ENCODE measurements at places on chromosomes 4 and X.

- no peak overlapping the region for H3K27ac ChIP-seq
- no peaks in the 10 kb centered on the region for H3K27me3 ChIP-seq
- H3K4me1 ChIP-seq = peaks cover 8% of the 10 kb centered on the region
- H3K4me3 ChIP-seq = no peak overlapping the region
- DNase-seq = no peak
Measured at GRCh38 chr4:185119927-185120630, 23.0 kb upstream of the SLC25A4 start.

DNA sequence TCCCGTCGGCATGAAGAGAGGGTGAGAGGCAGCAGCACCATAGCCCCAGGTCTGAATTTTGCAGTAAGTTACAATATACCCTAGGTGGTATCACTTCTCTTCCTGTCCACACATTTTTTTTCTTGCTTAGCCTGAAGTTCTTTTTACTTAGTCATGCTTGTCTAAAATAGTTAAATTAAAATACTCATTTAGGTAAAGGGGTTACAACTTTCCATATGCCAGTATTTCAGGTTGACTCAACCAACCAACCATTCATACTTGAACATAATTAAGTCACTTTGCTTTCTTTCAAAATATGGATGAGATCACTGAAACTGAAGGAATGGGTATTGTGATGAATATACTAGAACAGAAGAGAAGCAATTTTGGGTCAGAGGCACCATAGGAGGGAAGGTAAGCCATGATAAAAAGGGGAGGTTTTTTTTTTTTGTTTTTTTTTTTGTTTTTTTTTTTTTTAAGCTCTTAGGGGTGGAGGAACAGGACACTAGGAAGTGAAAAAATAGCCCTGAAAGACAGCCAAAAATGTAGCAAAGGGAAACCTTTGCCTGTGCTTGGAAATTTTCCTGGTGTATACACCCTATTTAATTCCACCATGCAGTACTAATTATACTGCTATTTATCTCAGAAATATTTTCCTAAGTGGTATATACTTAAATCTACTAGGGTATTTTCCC is 41.8 kb downstream of the RPS6KA3 start:
- no peak for DNase-seq
- H3K36me3 ChIP-seq = no peaks in the 10 kb centered on the region
- H3K27me3 ChIP-seq = no peaks in the 10 kb centered on the region
- peaks cover 5% of the 10 kb centered on the region for H3K4me1 ChIP-seq

- H3K36me3 ChIP-seq = no peaks in the 10 kb centered on the region
- peaks cover 46% of the 10 kb centered on the region for H3K4me1 ChIP-seq
- H3K27ac ChIP-seq = no peak overlapping the region
Measured at GRCh38 chr4:30718021-30718542, 2.1 kb upstream of the PCDH7 start.

GRCh38 chrX:106484233-106484632 is 127.5 kb upstream of the RADX start:
- no peaks in the 10 kb centered on the region for H3K36me3 ChIP-seq
- H3K27ac ChIP-seq = no peak overlapping the region
- no peaks in the 10 kb centered on the region for H3K4me1 ChIP-seq
- no peaks in the 10 kb centered on the region for H3K27me3 ChIP-seq
- H3K4me3 ChIP-seq = no peak overlapping the region
- DNase-seq = no peak

DNA sequence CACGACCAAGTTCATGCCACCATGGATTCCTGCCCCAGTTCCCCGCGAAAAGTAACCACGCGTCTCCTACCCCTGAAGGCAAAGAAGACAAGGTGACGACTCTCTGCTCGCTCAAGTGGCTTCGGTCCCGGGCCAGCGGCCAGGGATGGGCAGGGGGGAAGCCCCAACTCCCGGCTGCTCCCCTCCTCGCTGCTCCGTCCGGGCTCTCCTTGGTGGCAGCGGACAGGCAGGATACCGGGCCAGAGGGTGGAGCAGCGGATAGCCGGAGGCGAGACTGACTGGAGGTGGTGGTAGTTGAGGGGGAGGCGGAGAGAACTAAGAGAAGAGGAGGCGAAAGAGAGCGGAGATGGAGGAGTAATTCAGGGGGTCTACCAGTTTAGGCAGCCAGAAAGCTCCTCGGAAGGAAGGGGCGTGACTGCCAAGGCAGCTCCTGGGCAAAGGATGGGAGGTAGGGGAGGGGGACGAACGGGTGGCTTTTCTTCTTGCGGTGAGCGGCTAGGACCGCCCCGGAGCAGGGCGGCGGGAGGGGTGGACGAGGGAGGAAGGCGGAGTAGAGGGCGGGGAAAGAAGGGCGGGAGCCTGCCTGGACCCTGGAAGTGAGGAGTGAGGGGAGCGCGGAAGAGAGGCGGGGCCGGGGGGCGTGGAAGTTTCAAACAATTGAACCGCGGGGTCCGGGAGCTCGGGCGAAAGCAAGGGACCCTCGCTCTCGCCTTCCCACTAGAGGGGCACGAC is at the start of gene AMOT:
TSS of gene AMOT (minus strand) at position 450 of the 732 bp plus-strand sequence. CDS start 17,705 bp downstream, outside the sequence.
- peak within 1 kb of the TSS; percentile 67 for H3K27ac ChIP-seq
- no peaks in the 10 kb centered on the region for H3K36me3 ChIP-seq
- no peaks in the 10 kb centered on the region for H3K4me1 ChIP-seq
- DNase-seq = peak; percentile 80
- no peaks in the 10 kb centered on the region for H3K27me3 ChIP-seq
- peak within 1 kb of the TSS; percentile 75 for H3K4me3 ChIP-seq

DNA sequence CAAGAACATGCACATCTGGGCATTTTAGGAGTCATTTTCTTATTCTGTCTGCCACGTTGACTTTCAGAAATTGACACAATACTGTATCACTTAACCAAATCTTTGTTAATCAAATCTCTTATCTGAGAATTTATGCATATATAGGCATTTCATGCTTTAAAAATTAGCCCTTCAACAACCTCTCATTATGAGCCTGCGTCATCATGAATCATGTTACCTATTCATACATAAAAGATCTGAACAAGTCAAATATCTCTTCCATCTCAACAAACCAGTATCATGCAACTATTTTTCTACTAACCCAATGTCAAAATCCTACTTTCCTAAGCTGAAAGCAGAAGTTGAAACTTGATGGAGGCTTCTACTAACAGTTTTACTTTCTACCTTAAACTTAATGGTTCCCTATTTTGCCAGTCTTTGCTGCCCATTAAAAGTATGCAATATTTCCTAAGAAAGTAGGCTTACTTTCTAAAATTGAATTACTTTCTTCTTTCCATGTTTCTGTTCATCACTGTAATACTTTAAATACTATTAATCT is 1.8 kb downstream of the ADAM29 start:
- H3K4me3 ChIP-seq = no peak overlapping the region
- no peaks in the 10 kb centered on the region for H3K27me3 ChIP-seq
- H3K4me1 ChIP-seq = no peaks in the 10 kb centered on the region
- no peak overlapping the region for H3K27ac ChIP-seq
- no peaks in the 10 kb centered on the region for H3K36me3 ChIP-seq

DNA sequence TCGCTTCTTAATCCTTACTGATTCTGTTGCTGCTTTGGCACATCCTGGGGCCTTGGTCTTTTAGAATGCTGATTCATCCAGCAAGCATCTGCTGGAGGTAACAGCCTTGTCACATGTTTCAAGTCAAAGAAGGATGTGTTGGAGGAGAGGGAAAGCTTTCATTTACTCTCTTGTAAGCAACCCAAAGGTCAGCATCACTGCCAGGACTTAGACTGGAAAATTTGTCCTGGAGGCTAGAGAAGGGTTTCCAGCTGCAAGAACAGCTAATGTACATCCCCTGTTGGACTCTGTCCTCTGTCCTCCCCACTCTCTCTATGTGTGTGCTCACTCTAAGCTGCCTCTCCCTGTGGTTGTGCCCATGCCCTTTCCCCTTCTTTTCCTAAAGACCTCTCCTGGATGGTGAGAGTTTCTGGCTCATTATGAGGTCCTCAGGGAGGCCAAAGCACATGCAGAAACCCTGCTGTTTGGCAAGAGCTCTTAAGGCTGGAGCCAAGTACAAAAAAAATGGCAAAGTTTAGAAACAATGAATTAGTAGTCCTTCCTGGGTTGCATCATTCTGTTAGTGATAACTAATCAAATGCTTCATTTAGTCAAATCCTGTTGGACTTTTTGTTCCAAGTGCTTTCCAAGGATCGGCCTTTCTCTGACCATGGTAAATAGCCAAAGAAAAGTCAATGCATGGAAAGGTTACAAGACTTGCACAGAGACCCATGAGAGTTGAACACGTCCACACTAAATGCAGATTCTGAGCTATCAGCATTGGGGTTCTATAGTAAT is 13.4 kb upstream of the SRPX start:
- no peak overlapping the region for H3K27ac ChIP-seq
- H3K36me3 ChIP-seq = no peaks in the 10 kb centered on the region
- DNase-seq = no peak
- H3K27me3 ChIP-seq = no peaks in the 10 kb centered on the region
- no peak overlapping the region for H3K4me3 ChIP-seq
- peaks cover 5% of the 10 kb centered on the region for H3K4me1 ChIP-seq

DNA sequence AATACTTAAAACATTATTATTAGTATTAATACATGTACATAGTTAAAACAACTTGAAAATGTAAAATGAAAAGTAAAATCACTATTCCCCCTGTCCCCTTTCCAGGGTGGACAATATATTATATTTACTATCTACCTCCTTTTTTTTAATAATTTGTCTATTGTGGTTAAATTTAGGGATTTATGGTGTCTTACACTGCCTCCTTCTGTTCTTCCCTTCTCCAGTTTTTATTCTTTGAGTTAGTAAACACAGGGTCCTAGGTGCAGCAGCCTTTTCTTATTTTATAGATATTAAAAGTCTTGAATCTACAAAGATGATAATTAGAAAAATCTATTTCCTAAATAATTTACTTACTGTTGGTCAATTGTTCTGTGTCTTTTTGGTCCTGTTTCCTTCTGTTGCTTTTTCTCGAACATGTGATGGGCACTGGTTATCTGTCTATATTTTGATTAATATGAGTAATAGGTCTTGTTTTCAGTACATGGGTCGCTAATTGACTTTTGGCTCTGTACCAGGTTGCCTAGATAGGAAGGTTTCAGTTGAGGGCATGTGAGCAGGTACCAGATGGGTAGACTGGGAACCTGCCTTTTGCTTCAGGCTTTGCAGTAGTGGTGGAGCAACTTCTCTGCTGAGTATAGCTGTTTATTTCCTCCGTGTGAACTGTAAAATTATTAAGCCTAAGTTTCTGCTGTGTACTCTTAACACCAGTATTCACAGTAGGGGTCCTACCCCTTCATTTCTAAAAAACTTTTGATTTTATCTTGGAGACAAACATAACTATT is 1.1 kb downstream of the NUDT9 start:
- no peak for DNase-seq
- peak overlapping the region; percentile 84 for H3K4me3 ChIP-seq
- no peaks in the 10 kb centered on the region for H3K36me3 ChIP-seq

GRCh38 chr4:6153874-6154273 is 46.5 kb downstream of the JAKMIP1 start:
- no peaks in the 10 kb centered on the region for H3K36me3 ChIP-seq
- no peak overlapping the region for H3K27ac ChIP-seq
- H3K4me1 ChIP-seq = no peaks in the 10 kb centered on the region
- H3K27me3 ChIP-seq = peaks cover 3% of the 10 kb centered on the region

DNA sequence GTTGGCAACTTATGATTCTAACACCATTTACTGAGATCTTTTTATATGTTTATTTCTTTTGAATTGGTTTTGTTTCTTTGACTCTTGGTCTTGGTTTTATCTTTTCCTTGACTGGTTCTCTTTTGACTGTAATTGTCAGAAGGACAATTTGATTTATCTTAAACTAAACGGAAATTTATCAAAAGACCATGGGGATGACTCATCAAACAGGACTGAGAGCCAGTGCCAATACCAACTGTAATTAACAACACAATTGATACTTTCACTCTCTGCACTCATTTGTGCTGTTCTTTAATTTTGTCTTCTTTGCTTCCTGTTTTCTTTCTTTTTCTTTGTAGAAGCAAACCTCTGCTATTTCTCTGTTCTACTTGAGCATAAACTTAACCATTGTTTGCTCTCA is 776.8 kb downstream of the CCSER1 start:
- H3K4me3 ChIP-seq = no peak overlapping the region
- DNase-seq = no peak
- H3K27me3 ChIP-seq = no peaks in the 10 kb centered on the region
- H3K36me3 ChIP-seq = no peaks in the 10 kb centered on the region
- no peaks in the 10 kb centered on the region for H3K4me1 ChIP-seq

GRCh38 chrX:129737916-129738315 is 863 bp upstream of the XPNPEP2 start:
- H3K4me1 ChIP-seq = no peaks in the 10 kb centered on the region
- no peak overlapping the region for H3K4me3 ChIP-seq
- no peaks in the 10 kb centered on the region for H3K27me3 ChIP-seq
- H3K27ac ChIP-seq = no peak overlapping the region
- no peaks in the 10 kb centered on the region for H3K36me3 ChIP-seq

DNA sequence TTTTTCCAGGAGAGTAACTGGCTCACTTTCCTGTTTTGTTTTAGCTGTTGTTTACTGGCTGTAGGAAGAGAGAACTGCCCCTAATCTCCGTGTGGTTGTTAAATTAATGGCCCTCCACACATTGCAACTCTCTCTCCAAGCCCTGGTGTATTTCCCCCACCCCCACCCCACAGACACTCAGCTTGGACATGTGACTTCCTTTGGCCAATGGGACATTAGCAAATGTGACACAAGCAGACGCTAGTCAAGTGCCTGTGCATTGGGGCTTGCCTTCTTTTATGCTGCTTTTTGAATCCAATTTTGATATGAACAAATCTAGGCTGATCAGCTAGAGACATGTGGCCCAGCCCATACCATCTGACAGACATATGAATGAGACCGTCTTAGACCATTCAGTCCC is 59.6 kb upstream of the TAB3 start:
- no peak for DNase-seq
- no peak overlapping the region for H3K27ac ChIP-seq
- no peaks in the 10 kb centered on the region for H3K4me1 ChIP-seq
- no peaks in the 10 kb centered on the region for H3K27me3 ChIP-seq
- H3K36me3 ChIP-seq = no peaks in the 10 kb centered on the region
